ENCODE measurements at places on chromosomes 5 and 9.

DNA sequence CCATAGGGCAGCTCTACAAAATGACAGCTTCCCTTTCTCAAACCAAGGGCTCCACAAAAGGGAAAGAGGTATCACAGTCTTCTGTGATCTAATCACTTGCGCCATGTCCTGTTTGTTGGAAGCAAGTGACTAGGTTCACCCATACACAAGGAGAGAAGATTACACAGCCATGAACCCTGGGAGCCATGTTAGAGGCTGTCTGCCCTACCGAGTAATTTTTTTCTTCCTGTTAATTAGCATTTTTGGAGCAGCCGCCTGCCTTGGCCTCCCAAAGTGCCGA lies 33.2 kb upstream of the GOLPH3 start:
- peaks cover 17% of the 10 kb centered on the region for H3K4me1 ChIP-seq
- H3K27me3 ChIP-seq, result no peaks in the 10 kb centered on the region
- no peak overlapping the region for H3K4me3 ChIP-seq
- DNase-seq, result no peak

- no peak for DNase-seq
- H3K4me3 ChIP-seq, result no peak overlapping the region
These were observed 613.1 kb upstream of the PTGER4 start for GRCh38 chr5:40066616-40067015.

DNA sequence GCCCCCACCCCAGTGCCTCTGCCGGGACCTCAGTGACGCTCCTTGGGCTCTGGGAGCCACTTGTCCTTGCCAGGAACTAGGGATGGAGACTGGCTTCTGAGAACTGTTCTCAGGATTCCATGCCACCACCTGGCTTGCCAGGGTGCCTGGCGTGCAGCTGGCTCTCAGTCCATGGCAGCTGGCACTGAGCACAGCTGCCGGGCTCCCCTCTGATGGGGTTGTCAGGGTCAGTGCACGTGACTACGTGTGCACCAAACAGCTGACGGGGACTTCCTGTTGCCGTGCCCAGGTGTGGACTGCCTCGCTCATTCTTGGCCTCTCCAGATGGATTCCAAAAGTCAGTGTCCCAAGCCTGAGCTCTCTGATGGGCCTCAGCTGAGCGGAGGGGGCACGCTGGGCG lies 9.4 kb downstream of the KCNT1 start:
- no peaks in the 10 kb centered on the region for H3K4me1 ChIP-seq
- peaks cover 41% of the 10 kb centered on the region for H3K27me3 ChIP-seq
- H3K36me3 ChIP-seq, result no peaks in the 10 kb centered on the region
- H3K4me3 ChIP-seq, result no peak overlapping the region
- no peak overlapping the region for H3K27ac ChIP-seq

GRCh38 chr5:26625099-26625498 lies 413.3 kb downstream of the CDH9 start:
- no peaks in the 10 kb centered on the region for H3K4me1 ChIP-seq
- no peaks in the 10 kb centered on the region for H3K27me3 ChIP-seq
- H3K27ac ChIP-seq, result no peak overlapping the region
- H3K36me3 ChIP-seq, result no peaks in the 10 kb centered on the region

- DNase-seq, result no peak
- H3K4me3 ChIP-seq, result no peak overlapping the region
- peaks cover 2% of the 10 kb centered on the region for H3K4me1 ChIP-seq
- peaks cover 16% of the 10 kb centered on the region for H3K36me3 ChIP-seq
These were observed 120.2 kb upstream of the FSTL4 start for GRCh38 chr5:133732536-133732935.

DNA sequence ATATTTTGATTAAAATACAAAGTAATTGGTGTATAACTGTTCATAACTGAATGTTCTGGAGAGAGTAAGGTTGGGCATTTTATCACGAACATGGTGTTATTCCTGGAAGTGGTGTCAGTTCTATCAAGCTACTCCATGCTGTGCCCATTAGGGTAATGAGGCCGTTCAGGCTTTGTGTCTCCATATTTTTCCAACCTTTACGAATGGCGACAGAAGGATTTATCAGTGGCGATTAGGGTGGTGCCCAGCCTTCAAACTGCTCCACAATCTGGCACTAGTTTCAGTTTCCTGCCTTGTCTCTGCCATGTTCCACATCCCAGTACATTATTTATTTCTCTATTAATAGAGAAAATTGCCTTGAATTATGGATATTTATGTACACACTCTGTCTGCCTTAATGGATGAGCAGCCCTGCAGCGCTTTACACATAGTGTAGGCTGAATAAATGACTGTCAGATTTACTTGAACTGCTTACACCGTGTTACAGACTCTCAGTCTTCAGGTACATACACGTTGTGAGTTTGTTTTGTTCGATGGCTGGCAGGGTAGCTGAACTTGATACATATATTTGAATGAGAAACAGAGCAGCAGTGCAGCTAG lies 23.9 kb upstream of the TMC1 start:
- H3K4me3 ChIP-seq, result no peak overlapping the region
- no peaks in the 10 kb centered on the region for H3K36me3 ChIP-seq
- peaks cover 20% of the 10 kb centered on the region for H3K27me3 ChIP-seq

- no peaks in the 10 kb centered on the region for H3K36me3 ChIP-seq
- peaks cover 11% of the 10 kb centered on the region for H3K27me3 ChIP-seq
- no peak overlapping the region for H3K27ac ChIP-seq
- H3K4me1 ChIP-seq, result peaks cover 2% of the 10 kb centered on the region
- no peak for DNase-seq
These were observed 88.9 kb downstream of the ADRB2 start for GRCh38 chr5:148915224-148915817.

- no peak overlapping the region for H3K27ac ChIP-seq
- H3K4me1 ChIP-seq, result peaks cover 21% of the 10 kb centered on the region
- no peaks in the 10 kb centered on the region for H3K27me3 ChIP-seq
These were observed 59.1 kb downstream of the CDC42SE2 start for GRCh38 chr5:131322926-131323325.

DNA sequence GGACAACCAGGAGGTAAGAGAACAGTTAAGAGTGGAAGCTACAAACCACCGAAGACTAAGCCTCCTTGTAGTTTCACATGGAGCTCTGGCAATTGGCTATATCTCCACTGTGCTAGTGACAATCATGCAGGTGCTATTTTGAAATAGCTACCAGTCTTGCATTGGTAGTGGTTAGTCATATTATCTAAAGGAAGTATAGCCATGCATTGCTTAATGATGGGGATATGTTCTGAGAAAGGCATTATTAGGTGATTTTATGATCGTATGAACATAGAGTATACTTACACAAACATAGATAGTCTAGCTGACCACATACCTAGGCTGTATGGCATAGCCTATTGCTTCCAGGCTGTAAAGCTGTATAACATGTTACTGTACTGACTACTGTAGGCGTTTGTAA lies 28.4 kb downstream of the HSDL2 start:
- no peak overlapping the region for H3K27ac ChIP-seq
- no peak for DNase-seq
- no peaks in the 10 kb centered on the region for H3K4me1 ChIP-seq
- no peak overlapping the region for H3K4me3 ChIP-seq

- no peak overlapping the region for H3K27ac ChIP-seq
- H3K27me3 ChIP-seq, result peaks cover 21% of the 10 kb centered on the region
These were observed 79.8 kb downstream of the TENT4A start for GRCh38 chr5:6792911-6793471.

- peaks cover 49% of the 10 kb centered on the region for H3K27me3 ChIP-seq
- no peaks in the 10 kb centered on the region for H3K36me3 ChIP-seq
- DNase-seq, result no peak
- H3K4me3 ChIP-seq, result no peak overlapping the region
- peaks cover 3% of the 10 kb centered on the region for H3K4me1 ChIP-seq
- no peak overlapping the region for H3K27ac ChIP-seq
These were observed 77.7 kb downstream of the TMEM174 start for GRCh38 chr5:73250645-73251044.

DNA sequence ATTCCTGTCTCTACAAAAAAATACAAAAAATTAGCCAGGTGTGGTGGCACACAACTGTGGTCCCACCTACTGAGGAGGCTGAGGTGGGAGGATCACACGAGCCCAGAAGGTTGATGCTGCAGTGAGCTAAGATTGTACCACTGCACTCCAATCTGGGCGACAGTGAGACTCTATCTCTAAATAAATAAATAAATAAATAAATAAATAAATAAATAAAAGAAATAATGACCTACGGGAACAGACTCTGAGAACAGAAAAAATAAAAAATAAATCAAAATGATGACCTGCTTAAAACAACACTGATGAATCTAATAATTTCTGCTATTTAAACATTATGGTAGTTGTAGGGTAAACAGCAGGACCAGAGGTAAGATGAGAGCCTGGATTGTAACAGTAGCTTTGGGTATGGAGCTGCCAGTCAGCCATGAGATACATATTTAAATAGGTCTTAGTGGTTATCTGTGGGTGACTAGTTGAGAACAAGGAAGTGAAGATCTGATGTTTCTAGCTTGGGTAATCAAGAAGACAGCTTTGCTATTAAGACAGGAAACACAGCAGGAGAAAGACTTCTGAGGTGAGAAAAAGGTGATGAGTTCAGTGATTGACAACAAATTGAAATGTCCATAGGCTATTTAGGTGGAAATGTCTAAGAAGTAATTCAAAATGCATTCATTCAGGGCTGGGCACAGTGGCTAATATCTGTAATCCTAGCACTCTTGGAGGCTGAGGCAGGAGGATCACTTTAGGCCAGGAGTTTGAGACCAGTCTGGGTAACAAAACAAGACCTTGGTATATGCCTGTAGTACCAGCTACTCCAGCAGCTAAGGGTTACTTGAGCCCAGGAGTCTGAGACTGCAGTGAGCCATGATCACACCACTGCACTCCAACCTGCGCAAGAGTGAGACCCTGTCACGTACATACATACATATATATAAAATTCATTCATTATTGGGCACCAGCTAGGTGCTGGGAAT lies 11.0 kb downstream of the RNF145 start:
- peaks cover 30% of the 10 kb centered on the region for H3K4me1 ChIP-seq
- H3K4me3 ChIP-seq, result peak overlapping the region; percentile 4
- no peak for DNase-seq
- no peaks in the 10 kb centered on the region for H3K27me3 ChIP-seq
- peak overlapping the region; percentile 45 for H3K27ac ChIP-seq

DNA sequence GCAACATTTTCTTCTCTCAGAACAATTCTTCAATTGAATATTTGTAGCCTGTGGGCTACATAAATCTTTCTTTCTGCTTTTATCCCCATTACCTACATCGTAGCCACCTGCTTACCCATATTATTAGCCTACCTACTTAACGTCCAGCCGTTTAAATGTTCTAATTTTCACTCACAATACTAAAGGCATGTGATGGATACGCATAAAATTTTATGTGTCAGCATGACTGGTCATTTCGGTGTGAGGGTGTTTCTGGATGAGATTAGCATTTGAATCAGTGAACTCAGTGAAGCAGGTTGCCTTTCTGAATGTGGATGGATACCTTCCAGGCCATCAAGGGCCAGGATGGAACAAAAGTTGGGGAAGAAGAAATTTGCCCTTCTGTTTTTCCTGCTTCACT lies 1722.5 kb upstream of the ACO1 start:
- no peak overlapping the region for H3K27ac ChIP-seq
- H3K36me3 ChIP-seq, result no peaks in the 10 kb centered on the region
- no peak overlapping the region for H3K4me3 ChIP-seq
- H3K27me3 ChIP-seq, result no peaks in the 10 kb centered on the region
- DNase-seq, result no peak

- DNase-seq, result no peak
- no peak overlapping the region for H3K27ac ChIP-seq
- no peaks in the 10 kb centered on the region for H3K27me3 ChIP-seq
- no peaks in the 10 kb centered on the region for H3K36me3 ChIP-seq
- no peak overlapping the region for H3K4me3 ChIP-seq
- no peaks in the 10 kb centered on the region for H3K4me1 ChIP-seq
These were observed 542.1 kb upstream of the ARRDC3 start for GRCh38 chr5:91925249-91925648.

DNA sequence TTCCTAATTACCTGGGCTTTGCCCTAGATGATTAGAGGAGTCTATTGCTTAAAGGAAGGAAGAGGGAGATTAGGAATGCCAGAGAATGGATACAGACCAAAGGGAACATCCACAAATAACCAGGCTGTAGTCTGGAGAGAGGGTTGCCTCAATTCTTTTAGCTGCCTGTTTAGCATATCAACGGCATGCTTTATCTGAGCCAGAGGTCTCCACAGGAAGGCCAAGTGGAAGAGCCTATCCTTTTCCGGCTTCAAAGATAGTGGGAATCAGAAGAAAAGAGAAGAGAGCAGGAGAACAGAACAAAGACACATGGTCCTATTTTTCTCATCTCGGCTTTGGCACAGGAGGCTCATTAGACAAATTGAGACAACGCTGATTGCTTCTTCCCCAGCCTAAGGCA lies 142.4 kb downstream of the NMUR2 start:
- DNase-seq, result no peak
- no peak overlapping the region for H3K4me3 ChIP-seq
- no peaks in the 10 kb centered on the region for H3K4me1 ChIP-seq
- H3K27me3 ChIP-seq, result peaks cover 4% of the 10 kb centered on the region
- H3K27ac ChIP-seq, result no peak overlapping the region
- H3K36me3 ChIP-seq, result no peaks in the 10 kb centered on the region

DNA sequence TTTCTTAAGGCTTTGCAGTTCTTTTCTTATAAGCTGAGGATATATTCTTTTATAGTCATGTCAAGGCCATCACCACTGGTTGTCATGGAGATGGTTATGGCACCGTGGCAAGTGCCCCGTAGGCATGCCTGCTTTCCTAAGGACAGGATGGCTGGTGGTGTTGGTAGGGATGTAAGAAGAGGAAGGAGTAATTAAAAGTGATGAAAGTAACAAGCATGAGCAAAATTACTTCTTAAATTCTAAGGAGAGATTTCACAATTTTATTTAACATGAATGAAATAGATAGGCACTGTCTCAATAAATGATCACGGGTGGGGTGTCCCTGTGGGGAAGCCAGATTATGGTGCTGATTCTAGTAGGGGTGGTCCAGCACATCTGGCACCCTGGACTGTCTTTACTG lies 290.2 kb upstream of the KLF4 start:
- no peak for DNase-seq
- no peaks in the 10 kb centered on the region for H3K27me3 ChIP-seq
- peaks cover 4% of the 10 kb centered on the region for H3K4me1 ChIP-seq
- no peaks in the 10 kb centered on the region for H3K36me3 ChIP-seq
- no peak overlapping the region for H3K27ac ChIP-seq
- H3K4me3 ChIP-seq, result no peak overlapping the region

DNA sequence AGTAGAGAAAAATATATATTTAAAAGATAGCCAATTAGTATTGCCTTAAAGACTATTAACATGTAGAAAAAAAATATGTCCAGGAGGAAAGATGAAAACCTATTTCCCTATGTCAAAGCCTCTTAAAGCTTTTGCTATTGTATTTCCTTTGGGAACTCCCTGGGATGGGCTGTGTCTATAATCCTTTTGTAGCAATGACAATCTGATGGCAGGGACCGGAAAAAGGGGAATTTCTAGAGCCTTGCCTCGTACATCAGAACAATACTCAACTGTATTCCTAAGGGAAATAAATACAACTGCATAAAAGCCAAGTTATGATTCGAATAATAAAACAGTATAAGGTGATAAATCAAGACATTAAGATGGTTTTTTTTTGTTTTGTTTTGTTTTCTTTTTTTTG lies 257.3 kb downstream of the MLLT3 start:
- H3K27me3 ChIP-seq, result no peaks in the 10 kb centered on the region
- no peak overlapping the region for H3K27ac ChIP-seq
- no peak overlapping the region for H3K4me3 ChIP-seq
- no peak for DNase-seq

- H3K36me3 ChIP-seq, result peaks cover 8% of the 10 kb centered on the region
- no peak overlapping the region for H3K4me3 ChIP-seq
- no peak overlapping the region for H3K27ac ChIP-seq
- DNase-seq, result no peak
- H3K4me1 ChIP-seq, result peaks cover 51% of the 10 kb centered on the region
These were observed 1.4 kb downstream of the PTTG1 start for GRCh38 chr5:160423099-160423498.

- no peak for DNase-seq
- H3K4me3 ChIP-seq, result peak overlapping the region; percentile 98
- no peaks in the 10 kb centered on the region for H3K27me3 ChIP-seq
- peaks cover 20% of the 10 kb centered on the region for H3K36me3 ChIP-seq
These were observed 272 bp downstream of the ANAPC2 start for GRCh38 chr9:137188086-137188489.
